ENCODE measurements at places on chromosomes 11 and 22.

GRCh38 chr11:101254037-101254436 lies 124.4 kb upstream of the PGR start:
- DNase-seq, result no peak

DNA sequence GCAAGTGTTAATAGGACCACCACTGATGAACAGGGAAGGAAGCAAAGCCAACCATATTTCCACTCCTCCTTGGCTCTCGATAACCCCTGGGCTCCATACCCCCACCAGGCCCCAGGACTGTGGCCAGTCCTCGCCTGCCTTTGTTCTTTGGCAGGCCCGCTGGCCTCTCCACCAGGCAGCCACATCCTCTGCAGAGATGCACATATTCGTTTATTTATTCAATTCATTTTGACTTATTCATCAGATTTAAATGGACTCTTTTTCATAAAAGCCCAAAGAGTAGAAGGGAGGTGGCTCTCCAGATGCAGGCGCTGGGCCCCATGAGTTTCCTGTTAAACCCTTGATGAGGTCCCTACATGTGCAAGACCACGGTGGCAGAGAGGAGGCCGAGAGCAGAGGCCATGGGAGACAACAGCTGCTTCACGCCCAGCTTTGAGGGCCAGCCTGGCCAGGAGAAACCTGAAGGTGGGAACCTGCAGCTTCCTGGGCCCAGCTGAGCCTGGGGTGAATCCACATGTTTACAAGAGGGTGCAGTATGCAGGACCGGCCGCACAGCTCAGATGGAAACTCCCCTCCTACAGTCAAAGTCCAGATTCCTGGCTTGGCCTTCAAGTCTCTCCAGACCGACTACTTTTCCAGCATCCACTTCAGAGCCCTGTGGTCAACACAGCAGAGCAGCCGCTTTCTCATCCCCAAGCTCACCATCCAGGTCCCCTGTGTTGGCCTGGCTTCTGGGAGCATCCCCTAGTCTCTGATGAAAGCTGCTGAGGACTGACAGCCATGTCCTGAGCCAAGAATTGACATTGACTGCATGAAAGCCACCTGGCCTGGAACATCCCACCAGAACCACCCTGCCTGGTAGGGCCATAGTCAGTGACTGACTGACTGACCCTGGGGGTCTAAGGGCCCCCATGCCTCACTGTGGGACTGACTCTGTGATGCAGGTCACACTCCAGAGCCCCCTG lies 39.7 kb upstream of the CCND1 start:
- DNase-seq, result no peak

- DNase-seq, result peak; percentile 99
Observed at GRCh38 chr11:64000026-64000739, 13.9 kb downstream of the OTUB1 start.

GRCh38 chr11:24124876-24125275 lies 372.0 kb upstream of the LUZP2 start:
- no peak for DNase-seq

DNA sequence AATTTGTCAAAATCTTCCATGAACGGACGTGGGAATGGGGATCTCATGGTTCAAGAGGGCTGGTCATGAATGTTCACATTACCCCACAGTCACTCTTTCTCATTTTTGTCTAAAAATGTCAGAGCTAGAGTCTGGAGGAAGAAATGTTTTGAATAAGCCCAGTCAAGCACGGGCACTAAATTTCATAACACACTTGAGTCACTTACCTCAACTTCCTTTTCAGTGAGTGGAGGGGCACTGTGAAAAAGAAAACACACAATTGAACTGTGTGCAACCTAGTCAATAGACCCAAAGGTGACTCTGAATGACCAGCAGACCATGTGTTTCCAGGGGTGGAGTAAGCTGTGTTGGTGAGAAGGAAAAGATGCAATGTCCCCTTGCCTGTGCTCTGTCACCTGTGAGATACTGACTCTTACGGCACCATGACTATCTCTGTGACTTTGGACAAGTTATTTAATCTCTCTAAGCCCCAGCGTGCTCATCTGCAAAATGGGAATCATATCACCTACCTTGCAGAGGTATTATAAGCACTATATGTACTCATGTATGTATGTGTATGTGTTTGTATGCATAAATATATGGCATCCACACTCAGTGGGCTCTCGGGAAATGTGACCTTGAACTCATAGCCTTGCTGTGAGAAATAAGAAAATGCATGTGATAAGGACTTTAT lies 38.2 kb upstream of the LYVE1 start:
- DNase-seq, result no peak

GRCh38 chr11:95230810-95231126 lies 234 bp downstream of the SESN3 start:
- DNase-seq, result no peak

GRCh38 chr22:44247923-44248892 lies 64.5 kb downstream of the SHISAL1 start:
- DNase-seq, result no peak

Measured in H7 (cell line).